ENCODE measurements at places on chromosomes 5 and 9. TPM values are rescaled to one million over a fixed set of nuclear protein-coding genes. Genes with fewer than 3 reads are reported as not detected.
A peak's percentile ranks its signal among the peaks of the same experiment; 100 is the strongest.

Gene MPDZ
- total RNA-seq, result not detected

Gene C5orf58
- total RNA-seq, result not detected

Gene OR1Q1
- total RNA-seq, result not detected

Gene FRRS1L
- not detected for total RNA-seq

Gene IGFBPL1
- not detected for total RNA-seq

Gene INSL4
- total RNA-seq, result not detected

Gene ABO
- 0.56 TPM for total RNA-seq

Gene B4GALT1
- 143 TPM for total RNA-seq

Gene PLPP7
- total RNA-seq, result 0.28 TPM

Gene TTC39B
- total RNA-seq, result 54.2 TPM

Gene SRD5A1
- 11.0 TPM for total RNA-seq

DNA sequence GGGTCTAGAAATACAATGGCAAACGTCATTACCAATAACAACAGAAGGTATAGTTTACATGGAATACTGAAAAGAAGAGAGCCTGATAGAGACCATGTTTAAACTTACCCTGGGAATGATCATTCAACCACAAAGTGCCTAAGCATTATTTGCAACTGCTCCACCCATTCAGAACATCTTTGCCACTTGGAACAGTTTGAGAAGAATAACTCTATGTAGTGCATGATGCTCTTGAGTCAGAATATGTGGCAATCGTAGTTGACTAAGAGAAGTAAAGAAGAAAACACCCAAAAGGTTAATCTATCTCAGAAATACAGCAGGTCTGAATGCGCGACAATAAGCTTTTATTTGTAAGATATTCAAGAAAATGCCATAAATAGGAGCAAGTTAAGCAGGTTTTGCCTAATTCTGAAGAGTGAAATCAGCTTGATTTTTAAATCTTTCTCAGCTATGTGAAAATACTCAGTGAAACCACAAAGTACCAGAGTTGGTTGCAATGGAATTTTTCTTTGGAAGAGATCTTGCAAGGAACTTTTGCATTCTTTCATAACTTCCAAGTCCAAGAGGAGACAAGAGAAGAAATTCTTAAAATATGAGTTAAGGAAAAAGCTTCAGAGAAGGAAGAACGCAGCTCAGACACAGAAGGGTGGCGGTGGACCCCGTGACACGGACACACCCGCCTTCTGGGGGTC, 64.3 kb downstream of the HABP4 start:
- no peaks in the 10 kb centered on the region for H3K4me1 ChIP-seq
- no peak overlapping the region for H3K27ac ChIP-seq
- no peaks in the 10 kb centered on the region for H3K27me3 ChIP-seq

DNA sequence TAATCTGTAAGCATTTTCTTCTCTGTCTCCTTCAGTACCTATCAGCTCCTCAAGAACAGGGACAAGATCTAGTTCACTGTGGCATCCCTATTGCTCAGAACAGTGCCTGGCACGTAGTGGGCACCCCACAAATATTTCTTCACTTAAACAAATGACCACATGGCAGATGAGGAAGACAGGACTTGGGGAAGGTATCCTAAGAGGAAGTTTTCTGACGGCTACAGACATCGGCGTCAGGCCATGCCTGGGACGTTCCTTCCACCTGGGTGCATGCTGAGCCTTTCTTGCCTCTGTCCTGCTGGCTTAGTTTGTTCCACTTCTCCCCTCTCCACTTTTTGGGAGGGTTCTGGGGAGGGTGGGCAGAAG, 60.2 kb downstream of the NEURL1B start:
- no peak for DNase-seq
- no peak overlapping the region for H3K27ac ChIP-seq
- H3K36me3 ChIP-seq, result no peaks in the 10 kb centered on the region
- peaks cover 26% of the 10 kb centered on the region for H3K4me1 ChIP-seq
- H3K27me3 ChIP-seq, result peaks cover 2% of the 10 kb centered on the region
- no peak overlapping the region for H3K4me3 ChIP-seq

GRCh38 chr5:116457062-116457461, 117.6 kb downstream of the SEMA6A start:
- H3K27ac ChIP-seq, result no peak overlapping the region
- H3K4me3 ChIP-seq, result no peak overlapping the region
- peaks cover 7% of the 10 kb centered on the region for H3K4me1 ChIP-seq
- no peak for DNase-seq
- no peaks in the 10 kb centered on the region for H3K27me3 ChIP-seq

- no peaks in the 10 kb centered on the region for H3K36me3 ChIP-seq
- DNase-seq, result peak; percentile 12
- peaks cover 6% of the 10 kb centered on the region for H3K4me1 ChIP-seq
- H3K27me3 ChIP-seq, result no peaks in the 10 kb centered on the region
- no peak overlapping the region for H3K27ac ChIP-seq
Measured at GRCh38 chr5:82748688-82749460, 328.3 kb downstream of the TMEM167A start.

GRCh38 chr5:108504974-108505373, 123.1 kb upstream of the FBXL17 start:
- H3K4me3 ChIP-seq, result no peak overlapping the region
- H3K27ac ChIP-seq, result no peak overlapping the region
- DNase-seq, result no peak
- no peaks in the 10 kb centered on the region for H3K27me3 ChIP-seq
- H3K4me1 ChIP-seq, result no peaks in the 10 kb centered on the region

DNA sequence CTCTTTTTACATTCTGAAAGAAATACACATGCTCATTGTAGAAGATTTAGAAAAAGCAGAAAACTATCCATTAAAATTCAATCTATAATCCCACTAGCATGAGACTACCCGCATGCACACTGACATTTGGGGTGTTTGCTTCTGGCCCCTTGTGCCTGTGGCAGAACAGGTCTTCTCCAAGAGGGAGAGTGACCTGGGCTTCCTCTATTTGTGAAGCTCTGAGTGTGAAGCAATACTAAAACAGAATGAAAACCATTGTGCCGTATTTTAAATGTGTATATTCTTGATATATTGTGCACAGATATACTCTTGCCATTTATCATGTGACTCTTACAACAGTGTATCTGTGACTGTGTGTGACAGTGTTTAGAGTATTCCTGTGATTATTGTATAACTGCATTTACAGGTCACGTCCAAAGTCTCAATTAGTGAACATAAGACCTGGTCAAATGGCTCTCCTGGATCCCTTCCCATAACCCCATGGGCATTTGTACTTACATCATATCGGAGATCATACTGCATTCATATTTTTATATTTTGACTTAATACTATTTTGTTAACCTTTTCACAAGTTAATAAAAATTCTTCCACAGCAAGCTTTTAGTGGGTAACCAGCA, 14.7 kb upstream of the CPEB4 start:
- no peak for DNase-seq
- H3K36me3 ChIP-seq, result no peaks in the 10 kb centered on the region
- no peak overlapping the region for H3K4me3 ChIP-seq
- H3K4me1 ChIP-seq, result no peaks in the 10 kb centered on the region
- H3K27ac ChIP-seq, result no peak overlapping the region

- no peak within 1 kb of the TSS for H3K27ac ChIP-seq
- no peak for DNase-seq
- H3K4me1 ChIP-seq, result peaks cover 8% of the 10 kb centered on the region
- H3K36me3 ChIP-seq, result no peaks in the 10 kb centered on the region
- H3K27me3 ChIP-seq, result peaks cover 24% of the 10 kb centered on the region
Measured at GRCh38 chr9:89177944-89178829, at the start of gene SHC3. TSS of gene SHC3 (minus strand) at chr9:89178818. CDS start at chr9:89178460, 358 bp downstream.

GRCh38 chr5:112397690-112398089, 21.4 kb downstream of the EPB41L4A start:
- H3K4me1 ChIP-seq, result no peaks in the 10 kb centered on the region
- no peak overlapping the region for H3K4me3 ChIP-seq
- no peaks in the 10 kb centered on the region for H3K36me3 ChIP-seq
- no peak for DNase-seq

GRCh38 chr9:38662763-38663593, 42.6 kb upstream of the ANKRD18A start:
- no peak overlapping the region for H3K27ac ChIP-seq
- H3K4me3 ChIP-seq, result no peak overlapping the region
- H3K36me3 ChIP-seq, result no peaks in the 10 kb centered on the region
- DNase-seq, result no peak
- no peaks in the 10 kb centered on the region for H3K4me1 ChIP-seq
- no peaks in the 10 kb centered on the region for H3K27me3 ChIP-seq

DNA sequence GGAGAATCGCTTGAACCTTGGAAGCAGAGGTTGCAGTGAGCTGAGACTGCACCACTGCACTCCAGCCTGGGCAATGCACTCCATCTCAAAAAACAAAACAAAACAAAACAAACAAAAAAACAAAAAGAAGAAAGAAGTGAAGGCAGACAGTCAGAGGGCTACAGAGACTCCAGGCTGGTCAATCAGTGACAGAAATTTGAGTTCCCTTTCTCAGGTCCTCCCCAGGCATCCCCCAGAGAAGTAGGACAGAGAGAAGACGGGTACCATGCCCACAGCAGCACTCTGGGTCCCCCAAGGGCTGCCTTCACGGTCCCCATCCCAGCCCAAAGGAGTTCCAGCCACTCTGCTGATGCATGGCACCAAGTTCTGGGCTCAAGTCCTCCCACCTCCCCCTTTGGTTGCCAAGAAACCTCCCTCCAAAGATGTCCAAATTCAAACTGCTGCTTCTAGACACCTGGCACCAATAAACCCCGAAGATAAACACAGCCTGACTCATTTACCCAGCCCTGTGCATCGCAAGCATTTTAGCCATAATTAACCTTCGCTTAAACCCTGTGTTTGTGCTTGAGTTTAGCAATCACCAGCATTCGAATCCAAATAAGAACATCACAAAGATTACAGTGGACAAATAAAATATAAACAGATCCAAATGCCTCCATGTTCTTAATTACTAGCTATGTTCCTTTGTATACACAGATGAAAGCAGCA, 24.0 kb downstream of the SEMA4D start:
- no peak for DNase-seq
- H3K27me3 ChIP-seq, result no peaks in the 10 kb centered on the region
- H3K4me3 ChIP-seq, result no peak overlapping the region
- peaks cover 50% of the 10 kb centered on the region for H3K4me1 ChIP-seq
- H3K27ac ChIP-seq, result no peak overlapping the region

- no peaks in the 10 kb centered on the region for H3K27me3 ChIP-seq
- no peaks in the 10 kb centered on the region for H3K4me1 ChIP-seq
- no peak overlapping the region for H3K27ac ChIP-seq
- peaks cover 49% of the 10 kb centered on the region for H3K36me3 ChIP-seq
- H3K4me3 ChIP-seq, result no peak overlapping the region
Measured at GRCh38 chr9:33350310-33350709, 52.1 kb downstream of the AQP7 start.

DNA sequence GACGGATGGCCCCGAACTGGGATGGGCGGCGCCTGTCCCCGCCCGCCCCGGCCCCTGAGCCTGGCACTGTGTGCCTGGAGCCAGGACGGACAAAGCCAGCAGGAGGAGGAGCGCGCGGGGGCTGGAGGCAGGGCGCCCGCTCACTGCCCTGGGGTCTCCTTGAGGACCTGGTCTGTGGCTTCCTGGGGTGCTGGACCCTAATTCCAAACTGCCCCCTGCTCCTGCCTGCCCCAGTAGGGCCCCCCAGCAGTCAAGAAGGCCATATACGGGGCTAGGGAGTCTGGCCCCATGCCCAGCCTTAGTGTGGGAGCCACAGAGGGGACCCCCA, 29.2 kb upstream of the RXRA start:
- no peak overlapping the region for H3K4me3 ChIP-seq
- no peak overlapping the region for H3K27ac ChIP-seq
- peaks cover 10% of the 10 kb centered on the region for H3K27me3 ChIP-seq

- no peaks in the 10 kb centered on the region for H3K4me1 ChIP-seq
- H3K27ac ChIP-seq, result no peak overlapping the region
- H3K4me3 ChIP-seq, result no peak overlapping the region
- H3K36me3 ChIP-seq, result no peaks in the 10 kb centered on the region
- no peak for DNase-seq
Measured at GRCh38 chr5:82785882-82786509, 291.2 kb downstream of the TMEM167A start.

DNA sequence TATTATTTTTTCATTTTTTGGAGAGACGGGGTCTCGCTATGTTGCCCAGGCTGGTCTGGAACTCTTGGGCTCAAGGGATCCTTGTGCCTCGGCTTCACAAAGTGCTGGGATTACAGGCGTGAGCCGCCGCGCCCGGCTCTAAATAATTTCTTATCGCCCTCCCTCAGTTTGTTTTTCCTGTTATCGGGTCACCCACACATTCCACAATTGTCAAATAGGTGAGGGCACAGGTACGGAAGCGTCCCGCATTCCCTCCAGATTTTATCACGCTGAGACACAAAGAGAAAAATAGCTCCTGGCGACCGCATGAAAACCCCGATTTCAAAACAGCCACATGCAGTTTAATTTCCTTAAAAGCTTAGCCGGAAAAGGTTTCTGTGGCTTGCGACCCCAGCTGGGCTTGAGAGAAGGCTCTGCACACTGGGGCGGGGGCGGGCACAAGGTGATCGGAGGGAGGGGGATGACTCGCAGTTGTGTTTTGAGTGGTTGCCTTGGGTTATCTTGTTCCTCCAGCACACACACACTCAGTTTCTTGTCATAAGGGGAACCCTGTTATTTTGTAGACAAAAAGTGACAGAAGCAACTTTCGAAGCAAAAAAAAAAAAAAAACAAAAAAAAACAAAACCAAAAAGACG, 717 bp upstream of the IQGAP2 start:
- peaks cover 41% of the 10 kb centered on the region for H3K4me1 ChIP-seq
- no peaks in the 10 kb centered on the region for H3K27me3 ChIP-seq
- H3K27ac ChIP-seq, result peak overlapping the region; percentile 96

- H3K27ac ChIP-seq, result no peak overlapping the region
- no peaks in the 10 kb centered on the region for H3K27me3 ChIP-seq
- H3K36me3 ChIP-seq, result peaks cover 75% of the 10 kb centered on the region
- DNase-seq, result no peak
- no peaks in the 10 kb centered on the region for H3K4me1 ChIP-seq
Measured at GRCh38 chr5:150009671-150010387, 9.3 kb downstream of the HMGXB3 start.

- H3K36me3 ChIP-seq, result no peaks in the 10 kb centered on the region
- peak overlapping the region; percentile 97 for H3K4me3 ChIP-seq
- H3K4me1 ChIP-seq, result peaks cover 22% of the 10 kb centered on the region
- peak overlapping the region; percentile 94 for H3K27ac ChIP-seq
- H3K27me3 ChIP-seq, result no peaks in the 10 kb centered on the region
Measured at GRCh38 chr5:61330845-61331406, 1.1 kb upstream of the ZSWIM6 start.

GRCh38 chr5:112142769-112143270, 276.3 kb downstream of the EPB41L4A start:
- no peaks in the 10 kb centered on the region for H3K36me3 ChIP-seq
- no peak overlapping the region for H3K4me3 ChIP-seq
- H3K27ac ChIP-seq, result no peak overlapping the region
- no peaks in the 10 kb centered on the region for H3K4me1 ChIP-seq

GRCh38 chr9:124270504-124271335, 13.0 kb downstream of the NEK6 start:
- H3K27ac ChIP-seq, result no peak overlapping the region
- peaks cover 4% of the 10 kb centered on the region for H3K36me3 ChIP-seq
- H3K4me3 ChIP-seq, result no peak overlapping the region
- H3K27me3 ChIP-seq, result no peaks in the 10 kb centered on the region
- H3K4me1 ChIP-seq, result peaks cover 88% of the 10 kb centered on the region
- DNase-seq, result no peak

All from natural killer cell (primary cell).